GM13977 (cell line): ENCODE measurements at places on chromosomes 2 and 18.

GRCh38 chr18:43571078-43571689, 293.9 kb upstream of the SYT4 start:
- peak; percentile 20 for DNase-seq

- DNase-seq, result peak; percentile 16
These were observed 24.9 kb upstream of the EPC2 start for GRCh38 chr2:148619560-148620195.

- no peak for DNase-seq
These were observed 294.9 kb upstream of the FANCL start for GRCh38 chr2:58535990-58536389.

DNA sequence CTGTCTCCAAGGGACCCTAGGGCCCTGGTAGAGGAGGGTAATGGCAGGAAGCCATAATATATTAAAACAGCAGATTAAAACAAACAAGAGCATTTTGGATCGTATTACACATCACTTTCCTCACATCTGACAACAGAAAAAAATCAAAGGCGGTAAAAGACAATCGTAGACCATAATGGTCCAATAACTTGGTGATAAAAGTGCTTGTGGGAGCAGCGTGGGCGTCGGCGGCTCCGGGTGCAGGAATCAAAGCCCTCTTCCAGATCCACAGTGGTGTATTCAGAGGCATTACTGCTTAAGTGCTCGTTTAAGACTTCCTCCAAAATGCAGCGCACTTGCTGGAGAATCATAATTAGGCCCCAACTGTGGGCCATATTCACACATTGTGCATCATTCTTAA, 68.0 kb downstream of the FECH start:
- DNase-seq, result no peak

DNA sequence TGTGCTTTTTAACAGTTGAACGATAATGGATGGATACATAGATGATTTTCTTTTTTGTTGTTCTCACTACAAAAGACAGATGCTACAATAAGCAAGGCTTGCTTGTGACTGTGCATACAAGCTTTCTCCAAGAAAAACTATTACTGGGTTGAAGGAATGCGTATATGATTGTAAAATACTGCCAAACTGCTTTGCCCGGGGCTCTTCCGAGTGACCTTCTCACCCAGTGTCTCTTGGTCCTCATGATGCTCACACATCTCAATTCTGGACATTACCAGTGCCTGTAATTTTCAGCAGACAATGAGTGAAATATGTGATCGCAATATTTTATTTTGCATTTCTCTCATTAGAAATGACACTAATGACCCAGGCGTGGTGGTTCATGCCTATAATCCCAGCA, 35.9 kb downstream of the INPP5D start:
- DNase-seq, result no peak

DNA sequence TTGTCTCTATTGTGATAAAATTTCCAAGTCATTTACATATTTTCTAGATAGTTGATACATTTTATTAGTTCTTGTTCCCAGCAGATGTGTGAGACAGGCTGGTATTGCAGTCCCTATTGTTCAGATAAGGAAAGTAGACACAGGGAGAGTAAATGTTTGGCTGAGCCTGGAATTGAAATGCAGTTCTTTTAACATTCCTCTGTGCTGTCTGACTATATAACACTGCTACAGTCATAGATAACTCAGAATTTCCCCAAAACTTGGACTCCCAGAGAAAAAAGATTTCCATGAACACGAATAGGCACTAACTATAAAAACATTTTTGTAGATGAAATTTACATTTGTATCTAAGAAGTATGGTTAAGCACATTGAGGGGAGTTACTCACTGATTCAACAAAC, 71.4 kb downstream of the PLCL1 start:
- no peak for DNase-seq

- no peak for DNase-seq
These were observed 105.2 kb upstream of the TFCP2L1 start for GRCh38 chr2:121390082-121390692.

GRCh38 chr2:216681683-216682082, 13.7 kb downstream of the IGFBP5 start:
- DNase-seq, result no peak

DNA sequence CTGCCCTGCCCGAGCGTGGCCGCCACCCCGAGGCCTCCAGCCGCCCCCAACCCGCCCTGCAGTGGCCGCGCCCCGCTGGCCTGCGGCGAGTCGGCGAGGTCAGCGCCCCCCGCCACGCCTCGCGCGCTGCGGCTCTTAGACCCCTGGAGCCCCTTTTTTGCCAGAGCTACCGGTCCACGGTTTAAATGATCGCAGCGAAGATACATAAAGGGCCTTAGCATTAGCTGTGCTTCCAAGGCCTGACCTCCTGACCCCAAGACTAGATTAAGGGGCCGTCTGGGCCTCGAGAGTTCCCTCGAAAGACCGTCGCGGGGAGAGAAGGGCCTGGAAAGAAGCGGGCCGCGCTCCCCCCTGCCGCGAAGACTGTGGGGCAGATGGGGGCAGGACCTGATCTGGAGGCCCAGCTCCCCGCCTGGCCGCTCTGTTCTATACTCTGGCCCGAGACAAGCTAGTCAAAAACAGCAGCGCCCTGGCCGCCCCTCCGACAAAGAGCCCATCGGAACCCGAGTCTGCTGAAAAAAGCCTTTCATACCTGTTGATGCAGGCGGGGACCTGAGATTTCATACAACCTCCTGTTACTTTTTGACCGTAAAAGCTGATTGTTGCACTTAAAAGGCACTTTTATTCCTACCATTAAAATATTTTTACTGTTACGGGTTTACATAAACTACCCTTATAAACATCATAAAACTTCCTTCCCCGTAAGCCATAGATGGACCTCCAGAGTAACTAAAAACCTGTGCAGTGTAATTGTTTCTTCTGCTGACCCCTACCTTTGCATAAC, 68.7 kb upstream of the PSMD14 start:
- no peak for DNase-seq

GRCh38 chr2:175806125-175806490, 196.0 kb downstream of the LNPK start:
- no peak for DNase-seq

DNA sequence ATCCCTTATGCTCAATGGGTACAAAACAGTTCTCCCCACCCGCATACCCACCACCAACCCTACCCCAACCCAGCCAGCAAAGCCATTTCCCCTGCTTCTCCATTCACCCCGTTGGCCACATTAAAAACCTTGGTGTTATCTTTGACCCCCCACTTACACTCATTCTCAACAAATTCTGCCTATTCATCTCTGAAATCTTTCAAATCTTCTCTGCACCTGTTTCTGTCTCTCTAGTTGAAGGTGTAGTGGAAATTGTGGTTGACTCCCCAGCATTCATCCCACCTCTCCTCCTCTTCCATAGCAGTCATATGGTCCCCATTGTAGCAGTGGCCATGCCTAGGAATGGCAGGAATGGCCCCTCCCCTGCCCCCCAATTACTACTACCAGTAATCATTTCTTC, 20.5 kb upstream of the TET3 start:
- no peak for DNase-seq

- DNase-seq, result no peak
These were observed 206.4 kb downstream of the NBAS start for GRCh38 chr2:15354596-15355366.

- no peak for DNase-seq
These were observed 899.1 kb downstream of the TMEM182 start for GRCh38 chr2:103660947-103661346.

DNA sequence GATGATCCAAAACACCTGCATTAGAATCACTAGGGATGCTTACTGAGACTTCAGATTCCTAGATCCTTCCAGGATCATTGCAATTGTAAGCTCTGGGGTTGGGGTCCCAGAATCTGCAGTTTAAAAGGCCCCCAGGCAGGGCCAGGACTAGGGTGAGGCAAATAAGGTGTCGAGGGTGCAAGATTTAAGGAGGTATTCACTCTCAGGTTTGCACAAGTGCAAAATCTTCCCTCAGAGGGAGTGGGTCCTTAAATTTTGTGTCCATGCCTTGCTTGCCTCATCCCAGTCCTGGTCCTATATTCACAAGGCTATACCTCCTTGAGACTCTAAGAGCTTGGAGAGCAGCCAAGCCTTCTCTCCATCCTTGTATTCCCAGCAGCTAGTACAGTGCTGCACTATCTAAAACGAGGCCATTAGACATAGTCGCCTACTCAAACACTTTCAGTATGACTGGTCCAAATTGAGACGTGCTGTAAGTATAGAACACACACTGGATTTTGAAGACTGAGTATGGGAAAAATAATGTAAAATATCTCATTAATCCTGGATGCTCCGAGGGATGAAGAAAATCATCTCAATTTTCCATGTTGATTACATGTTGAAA, 31.6 kb upstream of the MREG start:
- DNase-seq, result no peak
